ENCODE measurements at places on chromosomes 11 and 22. TPM values are rescaled to one million over a fixed set of nuclear protein-coding genes. Genes with fewer than 3 reads are reported as not detected.

- no peak for DNase-seq
Observed at GRCh38 chr11:944711-945470, 19.2 kb downstream of the AP2A2 start.

- no peak for DNase-seq
Observed at GRCh38 chr22:49672014-49672516, 155.6 kb downstream of the BRD1 start.

The SCGB1D2 gene
- not detected for total RNA-seq

DNA sequence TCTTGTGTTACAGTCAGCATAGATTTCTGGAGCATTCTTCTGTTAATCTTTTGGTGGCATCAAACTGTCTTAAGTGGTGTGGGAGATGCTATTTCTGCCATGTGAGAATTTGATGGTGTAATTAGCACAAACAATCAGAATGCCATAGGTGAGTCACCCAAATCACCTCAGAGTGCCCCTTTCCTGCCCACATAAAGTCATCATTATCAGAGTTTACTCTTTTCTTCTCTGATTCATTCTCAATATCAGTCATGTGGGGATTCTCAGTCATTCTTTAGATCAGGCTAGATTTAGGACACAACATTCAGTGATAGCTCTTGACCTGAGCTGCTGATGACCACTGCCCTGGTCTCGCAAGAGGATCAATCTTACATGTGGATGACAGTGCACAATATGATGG is 23.7 kb upstream of the MS4A6A start:
- DNase-seq, result no peak

DNA sequence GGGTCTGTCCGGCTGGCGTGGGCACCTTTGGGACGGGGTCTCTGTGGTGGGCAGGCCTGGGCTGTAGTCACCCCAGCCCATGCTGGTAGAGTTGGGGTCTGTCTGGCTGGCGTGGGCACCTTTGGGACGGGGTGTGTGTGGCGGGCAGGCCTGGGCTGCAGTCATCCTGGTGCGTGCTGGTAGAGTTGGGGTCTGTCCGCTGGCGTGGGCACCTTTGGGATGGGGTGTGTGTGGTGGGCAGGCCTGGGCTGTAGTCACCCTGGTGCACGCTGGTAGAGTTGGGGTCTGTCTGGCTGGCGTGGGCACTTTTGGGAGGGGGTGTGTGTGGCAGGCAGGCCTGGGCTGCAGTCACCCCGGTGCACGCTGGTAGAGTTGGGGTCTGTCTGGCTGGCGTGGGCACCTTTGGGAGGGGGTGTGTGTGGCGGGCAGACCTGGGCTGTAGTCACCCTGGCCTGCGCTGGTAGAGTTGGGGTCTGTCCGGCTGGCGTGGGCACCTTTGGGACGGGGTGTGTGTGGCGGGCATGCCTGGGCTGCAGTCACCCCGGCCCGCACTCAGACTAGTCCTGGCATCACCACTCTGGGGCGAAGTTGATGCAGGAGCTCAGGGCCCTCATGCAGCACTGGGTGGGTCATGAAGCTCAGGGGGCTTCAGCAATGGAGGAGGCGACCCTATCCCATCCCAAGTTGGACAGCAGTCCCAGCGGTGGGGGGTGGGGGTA is 19.3 kb downstream of the PRR33 start:
- no peak for DNase-seq

DNA sequence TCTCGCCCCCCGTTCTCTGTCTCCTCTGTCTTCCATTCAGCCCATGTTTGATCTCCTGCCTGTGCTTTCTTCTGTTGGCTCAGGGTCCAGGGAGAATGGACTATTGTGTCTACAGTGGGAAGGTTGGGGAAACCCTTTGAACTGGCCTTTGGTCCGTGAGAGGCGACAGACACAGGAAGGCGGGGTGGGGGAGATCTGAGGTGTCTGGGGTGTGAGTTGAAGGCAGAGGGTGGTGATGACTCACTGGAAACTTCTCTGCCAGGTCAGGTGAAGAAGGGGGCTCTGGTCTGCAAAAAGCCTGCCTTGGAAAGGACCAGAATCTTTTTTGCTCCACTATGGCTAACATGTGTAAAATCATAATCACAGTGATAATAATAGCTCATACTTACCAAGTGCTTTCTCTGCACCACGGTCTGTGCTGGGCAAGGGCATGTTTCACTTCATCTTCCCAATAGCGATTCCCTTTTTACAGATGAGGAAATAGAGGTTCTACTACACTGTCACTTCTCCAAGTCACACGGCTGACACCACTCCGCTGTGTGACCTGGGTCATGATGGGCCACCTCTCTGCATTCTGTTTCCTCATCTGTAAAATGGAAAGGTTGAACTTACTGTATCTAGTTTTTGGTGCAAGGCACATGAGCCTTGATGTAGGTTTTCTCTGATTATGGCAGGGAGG is 99.8 kb upstream of the ALX4 start:
- DNase-seq, result peak; percentile 63

The TPBGL gene
- 0.08 TPM for total RNA-seq

DNA sequence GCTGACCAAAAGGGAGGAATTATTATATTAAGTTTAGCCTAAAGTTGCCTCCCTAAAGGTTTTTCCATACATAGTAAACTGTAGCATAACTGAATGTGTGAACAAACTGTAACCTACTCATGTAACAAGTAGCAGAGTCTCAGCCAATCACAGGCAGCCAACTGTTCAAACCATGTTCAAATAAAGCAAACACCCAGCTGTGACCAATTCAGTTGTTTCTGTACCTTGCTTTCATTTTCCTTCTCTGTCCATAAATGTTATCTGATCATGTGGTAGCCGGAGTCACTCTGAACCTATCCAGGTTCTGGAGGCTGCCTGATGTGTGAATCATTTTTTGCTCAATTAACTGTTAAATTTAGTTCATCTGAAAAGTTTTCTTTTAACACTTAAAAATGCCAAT is 373.5 kb downstream of the GUCY1A2 start:
- no peak for DNase-seq

GRCh38 chr22:49480896-49481658 is 346.6 kb downstream of the BRD1 start:
- DNase-seq, result peak; percentile 60

- peak; percentile 50 for DNase-seq
Observed at GRCh38 chr11:1782831-1783724, 19.4 kb upstream of the CTSD start.

The IFT27 gene
- 24.7 TPM for total RNA-seq

Measured in cardiac septum (tissue), 1 donor.